ENCODE measurements at places on chromosomes 11 and 22.

- no peak for DNase-seq
Observed at GRCh38 chr11:78567209-78567608, 7.5 kb downstream of the NARS2 start.

- DNase-seq: peak; percentile 39
Observed at GRCh38 chr11:27312110-27312509, 50.9 kb downstream of the CCDC34 start.

- DNase-seq: no peak
Observed at GRCh38 chr11:86983021-86983488, 27.9 kb upstream of the FZD4 start.

- peak; percentile 52 for DNase-seq
Observed at GRCh38 chr11:111814557-111815320, 48.5 kb upstream of the PPP2R1B start.

- DNase-seq: no peak
Observed at GRCh38 chr11:79506734-79507344, 66.0 kb upstream of the TENM4 start.

GRCh38 chr11:131146827-131147490 is 223.5 kb upstream of the NTM start:
- no peak for DNase-seq

DNA sequence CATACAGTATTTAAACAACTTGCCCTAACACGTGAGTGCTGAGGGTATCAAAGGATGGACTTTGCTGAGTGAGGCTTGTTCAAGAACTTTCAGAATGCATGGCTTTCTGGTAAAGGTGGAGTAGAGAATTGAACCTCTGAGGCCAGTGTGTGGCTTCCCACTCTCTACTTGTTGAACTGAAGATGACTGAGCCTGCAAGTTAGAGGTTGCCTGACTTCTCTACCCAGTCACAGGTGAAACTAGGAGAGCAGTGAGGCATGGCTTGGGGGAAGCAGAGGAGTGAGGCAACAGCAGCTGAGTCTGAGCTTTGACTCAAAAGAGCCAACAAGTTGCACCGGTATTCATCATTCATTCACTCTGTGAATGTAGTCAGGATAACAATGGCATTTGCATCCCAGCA is 256.4 kb upstream of the SESN3 start:
- DNase-seq: no peak

GRCh38 chr22:28710576-28711191 is 30.9 kb downstream of the CHEK2 start:
- DNase-seq: peak; percentile 59

DNA sequence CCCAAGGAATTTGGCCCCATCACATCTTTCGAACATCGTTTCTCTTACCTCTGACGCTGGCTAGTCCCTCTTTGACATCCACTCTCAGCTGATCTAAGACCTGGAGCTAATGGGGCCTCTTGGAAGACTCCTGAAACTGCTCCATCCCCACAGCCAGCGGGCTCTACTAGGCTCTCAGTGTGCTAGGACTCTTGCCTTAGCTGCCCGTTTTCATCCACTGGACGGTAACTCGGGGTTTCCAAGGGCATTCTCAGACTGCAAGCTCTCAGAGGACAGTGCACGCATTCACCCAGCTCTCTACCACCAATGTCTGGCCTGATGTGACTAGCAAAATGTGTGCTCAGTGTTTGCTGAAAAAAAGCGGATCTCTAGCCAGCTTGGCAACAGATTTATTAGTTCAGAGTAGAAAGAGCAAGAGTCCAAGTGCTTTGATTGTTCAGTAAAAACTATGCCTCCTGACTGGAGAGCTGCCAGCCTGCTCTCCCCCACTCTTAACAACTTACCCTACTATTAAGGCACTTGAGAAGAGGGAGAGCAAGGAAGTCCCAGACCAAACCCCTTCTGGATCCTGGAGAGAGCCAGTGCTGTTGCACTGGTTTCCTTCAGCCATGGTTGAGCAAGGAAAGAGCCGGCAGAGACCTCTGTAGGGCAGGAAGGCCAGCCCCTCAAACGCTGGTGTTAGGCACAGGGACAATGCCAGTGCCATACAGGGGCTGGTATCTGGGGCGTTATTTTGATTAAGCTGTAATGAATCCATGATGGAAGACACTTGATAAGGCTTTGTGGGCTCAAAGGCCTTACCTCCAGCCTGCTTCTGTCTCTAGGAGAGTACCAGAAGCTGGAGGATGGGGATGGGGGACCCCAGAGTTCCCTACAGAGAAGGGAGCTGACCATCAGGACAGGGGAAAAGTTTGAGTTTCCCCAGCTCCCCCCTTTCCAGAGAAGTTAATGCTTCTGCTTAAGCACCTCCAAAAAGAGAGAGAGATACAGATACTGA is 9.2 kb downstream of the RELA start:
- no peak for DNase-seq

DNA sequence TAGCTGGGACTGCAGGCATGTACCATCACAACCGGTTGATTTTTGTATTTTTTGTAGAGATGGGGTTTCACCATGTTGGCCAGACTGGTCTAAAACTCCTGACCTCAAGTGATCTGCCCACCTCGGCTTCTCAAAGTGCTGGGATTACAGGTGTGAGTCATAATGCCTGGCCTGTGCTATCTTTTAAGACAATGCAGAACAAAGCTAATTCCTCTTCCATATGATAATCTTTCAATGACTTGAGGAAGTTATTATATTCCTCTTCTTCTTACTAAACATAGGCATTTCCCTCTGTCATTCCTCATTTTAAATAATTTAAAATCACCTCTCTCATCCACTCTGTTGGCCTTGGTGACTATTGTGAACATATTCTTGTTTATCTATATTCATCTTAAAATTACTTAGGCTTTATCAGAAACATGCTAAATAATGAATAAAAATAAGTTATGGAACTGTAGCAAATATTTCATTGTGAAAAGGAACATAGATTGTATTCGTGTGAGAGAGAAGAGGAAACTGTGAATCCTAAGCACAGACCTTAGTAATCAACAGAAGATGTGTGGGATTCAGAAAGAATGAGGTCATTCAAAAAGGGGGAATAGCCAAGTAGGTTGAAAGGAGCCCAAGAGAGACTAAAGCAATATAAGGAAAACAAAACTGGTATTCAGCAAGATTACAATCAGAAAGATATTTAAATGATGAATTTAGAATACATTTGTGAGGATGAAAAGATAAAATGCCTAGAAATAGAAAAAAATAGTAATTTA is 269.4 kb downstream of the TTC28 start:
- peak; percentile 50 for DNase-seq

DNA sequence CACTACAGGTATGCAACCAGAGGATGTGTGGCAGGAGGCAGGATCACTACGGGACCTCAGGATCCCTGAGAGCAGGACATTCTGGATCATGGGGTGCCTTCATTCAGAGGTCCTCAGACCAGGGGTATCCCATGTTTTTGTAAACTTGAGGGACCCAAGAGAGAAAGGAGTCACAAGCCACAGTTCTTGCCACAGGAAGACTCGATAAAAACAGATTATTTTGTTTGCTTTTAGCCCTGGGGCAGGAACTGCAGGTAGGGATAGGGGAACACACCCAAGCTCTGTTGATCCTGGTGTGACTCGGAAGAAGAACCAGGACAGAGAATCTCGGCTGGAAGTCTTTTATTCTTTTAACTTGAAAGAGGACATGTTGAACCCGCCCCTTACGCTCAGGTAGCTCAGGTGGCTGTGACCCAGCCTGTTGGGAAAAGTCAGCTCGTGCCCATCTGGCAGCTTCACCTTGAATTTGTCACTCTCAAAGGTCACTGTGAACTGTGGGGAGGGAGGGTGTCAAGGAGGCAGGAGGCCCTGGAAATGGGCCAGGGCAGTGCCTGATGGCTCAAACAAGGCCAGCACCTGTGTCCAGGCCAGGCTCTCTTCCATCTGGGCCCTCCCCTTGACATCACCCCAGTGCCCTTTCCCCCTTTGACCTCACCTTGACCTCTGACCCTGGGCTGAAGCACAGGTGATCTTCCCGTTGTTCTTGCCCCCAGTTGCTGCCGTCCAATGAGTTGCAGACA is 9.8 kb downstream of the LGALS2 start:
- no peak for DNase-seq

DNA sequence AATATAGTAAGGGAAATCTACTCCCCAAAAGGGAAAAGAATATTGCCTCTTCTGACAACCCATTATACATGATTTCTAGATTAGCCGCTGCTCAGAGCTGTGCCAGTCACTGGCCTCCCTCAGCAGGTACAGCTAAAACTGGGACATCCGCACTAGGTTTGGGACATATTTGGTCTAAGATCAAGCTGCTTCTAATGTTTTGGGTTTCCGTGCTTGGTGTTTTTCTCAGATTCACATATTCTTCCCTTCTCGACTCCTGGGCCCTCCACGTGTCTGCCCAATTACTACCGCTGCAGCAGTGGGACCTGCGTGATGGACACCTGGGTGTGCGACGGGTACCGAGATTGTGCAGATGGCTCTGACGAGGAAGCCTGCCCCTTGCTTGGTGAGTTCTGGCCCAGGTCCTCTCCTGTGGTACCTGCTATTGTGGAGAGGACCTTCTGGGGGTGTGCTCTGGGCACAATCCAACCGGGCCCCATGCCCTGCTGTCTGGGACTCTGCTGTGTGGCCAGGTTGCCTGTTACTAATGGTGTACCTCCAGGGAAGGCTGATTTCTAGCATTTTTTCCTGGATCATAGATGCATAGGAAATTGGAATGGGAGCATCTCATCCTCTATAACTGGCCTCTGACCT is 138.1 kb upstream of the SORL1-AS1 start:
- DNase-seq: no peak

DNA sequence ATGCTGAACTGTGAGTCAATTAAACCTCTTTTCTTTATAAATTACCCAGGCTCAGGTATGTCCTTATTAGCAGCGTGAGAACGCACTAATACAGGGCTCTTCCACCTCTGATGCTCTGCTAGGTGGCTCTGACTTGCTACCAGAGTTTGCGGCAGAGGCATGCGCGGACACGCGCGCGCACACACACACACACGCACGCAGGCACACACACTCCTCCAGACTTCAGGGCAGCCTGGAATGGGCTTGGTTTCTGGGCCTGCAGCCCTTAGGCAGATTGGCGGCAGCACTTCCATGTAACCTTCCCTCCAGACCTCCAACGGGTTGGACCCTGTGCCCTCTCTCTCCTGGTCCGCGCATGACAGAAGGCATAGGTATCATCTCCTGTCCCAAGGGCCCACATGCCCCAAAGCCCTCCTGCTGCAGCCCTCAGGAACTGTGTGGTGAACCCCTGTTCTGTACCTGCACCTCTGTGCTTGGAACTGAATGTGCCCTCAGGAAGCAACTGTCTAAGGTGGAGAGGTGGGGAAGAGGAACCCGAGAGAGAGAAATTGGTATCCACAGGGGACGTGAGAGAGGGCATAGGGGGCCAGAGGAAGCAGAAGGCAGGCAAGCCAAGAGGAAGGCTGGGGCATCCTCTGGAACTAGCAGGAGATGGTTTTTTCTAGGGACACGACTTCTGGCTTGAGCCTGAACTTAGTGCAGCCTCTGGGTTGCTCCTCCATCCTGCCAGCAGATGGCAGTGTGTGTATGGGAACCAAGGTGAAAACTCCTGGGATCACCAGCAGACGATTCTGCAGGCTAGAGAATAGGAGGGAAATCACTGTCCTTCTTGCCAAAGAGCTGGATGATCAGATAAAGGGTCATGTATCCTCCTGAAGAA is 23.4 kb upstream of the RIC3 start:
- peak; percentile 64 for DNase-seq

- DNase-seq: peak; percentile 87
Observed at GRCh38 chr11:33266393-33267215, 9.4 kb downstream of the HIPK3 start.

- DNase-seq: no peak
Observed at GRCh38 chr22:45656577-45656976, 15.1 kb upstream of the ATXN10 start.

GRCh38 chr11:13535819-13536218 is 40.0 kb upstream of the PTH start:
- no peak for DNase-seq

- no peak for DNase-seq
Observed at GRCh38 chr11:30016588-30017363, at the start of gene KCNA4. KCNA4 (minus strand) TSS chr11:30017030; CDS start chr11:30012678, 4,352 bp downstream.

DNA sequence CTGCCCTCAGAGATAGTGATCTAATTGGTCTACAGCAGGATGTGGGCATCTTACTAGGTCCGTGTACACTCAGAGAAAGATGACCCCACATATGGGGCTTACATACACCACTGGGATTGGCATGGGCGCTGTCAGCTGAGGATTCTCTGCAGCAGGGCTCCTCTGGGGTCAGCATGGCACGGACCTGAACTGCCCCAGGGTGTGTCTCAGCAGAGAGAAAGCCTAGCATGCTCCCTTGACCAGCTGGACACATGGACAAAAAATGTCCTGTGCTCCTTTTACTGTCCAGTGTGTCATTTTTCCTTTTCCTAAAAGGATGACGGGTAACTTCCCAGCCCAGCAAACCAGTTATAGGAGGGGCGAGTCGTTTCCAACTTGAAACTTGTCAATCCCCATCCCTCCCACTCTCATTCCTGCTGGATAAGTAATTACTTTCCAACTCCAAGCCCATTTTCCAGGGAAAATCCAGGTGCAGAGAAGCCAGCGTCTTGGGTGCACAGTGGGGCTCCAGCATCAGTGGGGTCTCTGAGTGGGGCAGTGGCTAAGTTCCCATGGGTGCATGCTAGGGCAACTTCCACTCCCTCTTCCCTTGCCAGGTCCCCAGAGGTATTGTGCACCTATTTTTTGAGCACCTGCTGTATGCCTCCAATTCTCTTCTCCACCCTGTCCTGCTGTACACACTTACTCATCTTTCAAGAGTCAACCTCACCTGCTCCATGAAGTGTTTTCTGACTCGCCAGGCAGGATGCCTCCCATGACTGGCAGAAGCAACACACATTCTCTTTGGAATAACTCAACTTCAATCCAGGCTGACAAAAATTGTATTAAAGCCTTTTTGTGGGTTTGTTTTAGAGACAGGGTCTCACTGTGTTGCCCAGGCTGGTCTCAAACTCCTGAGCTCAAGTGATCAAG is 5.0 kb downstream of the VSTM5 start:
- DNase-seq: no peak

DNA sequence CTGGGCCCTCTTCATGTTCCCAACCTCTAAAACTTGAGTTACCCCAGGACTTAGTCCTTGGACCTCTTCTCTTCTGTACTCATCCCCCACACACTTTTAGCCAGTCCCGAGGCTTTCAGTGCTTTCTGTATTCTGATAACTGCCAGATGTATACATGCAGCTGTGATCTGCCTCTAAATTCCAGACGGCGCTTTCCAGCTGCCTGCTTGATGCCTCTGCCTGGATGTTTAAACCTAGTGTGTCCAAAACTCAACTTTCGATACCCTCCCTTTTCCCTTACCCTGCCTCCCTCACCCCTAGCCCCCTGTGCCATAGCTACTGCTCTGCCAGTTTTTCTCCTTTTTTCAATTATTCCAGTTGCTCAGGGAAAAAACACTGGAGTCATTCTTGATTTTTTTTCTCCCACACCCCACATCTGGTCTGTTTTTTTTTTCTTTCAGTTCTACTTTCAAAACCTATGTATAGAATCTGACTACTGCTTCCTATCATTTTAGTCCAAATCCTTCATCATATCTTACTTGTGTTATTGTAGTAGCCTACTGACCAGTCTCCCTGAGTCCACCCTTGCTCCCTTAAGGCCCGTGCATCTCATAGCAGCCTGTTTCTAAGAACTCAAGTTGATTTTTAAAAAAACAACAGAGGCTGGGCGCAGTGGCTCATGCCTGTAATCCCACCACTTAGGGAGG is 32.9 kb upstream of the TECTA start:
- DNase-seq: no peak

Data from mesenchymal stem cell (in vitro differentiated cells and primary cell).